ENCODE measurements at places on chromosomes 13 and 19. TPM values are rescaled to one million over a fixed set of nuclear protein-coding genes. Genes with fewer than 3 reads are reported as not detected.

Gene NOVA2
- 0.02 TPM for total RNA-seq

Gene ZNF296
- 4.1 TPM for total RNA-seq

Gene KLK3
- not detected for total RNA-seq

Gene PCID2
- 69.0 TPM for total RNA-seq

Gene ZNF66
- total RNA-seq: 12.1 TPM

Gene CPB2
- not detected for total RNA-seq

Gene RDH8
- total RNA-seq: not detected

Gene KIR3DL2
- 0.73 TPM for total RNA-seq

Gene SYCN
- total RNA-seq: not detected

Gene ZNF534
- not detected for total RNA-seq

Gene CATSPERD
- not detected for total RNA-seq

Gene KLF1
- 0.11 TPM for total RNA-seq

Gene METTL21C
- total RNA-seq: not detected

Gene ZNF577
- 7.5 TPM for total RNA-seq

Gene CDX2
- not detected for total RNA-seq

Gene SLITRK6
- total RNA-seq: not detected

Gene KANK3
- 2.2 TPM for total RNA-seq

Gene SOX1
- not detected for total RNA-seq

Gene SELENOV
- not detected for total RNA-seq

Gene USPL1
- total RNA-seq: 18.8 TPM

Gene FUT6
- total RNA-seq: not detected

Gene VAV1
- 108 TPM for total RNA-seq

Gene POSTN
- total RNA-seq: not detected

Gene DLL3
- total RNA-seq: 0.45 TPM

Gene POMP
- total RNA-seq: 98.4 TPM

Gene ZNF221
- total RNA-seq: 0.77 TPM

Gene KCTD4
- not detected for total RNA-seq

Gene GSK3A
- 49.4 TPM for total RNA-seq

Gene CYP2F1
- not detected for total RNA-seq

Gene PAN3
- total RNA-seq: 40.7 TPM

Gene NPHS1
- total RNA-seq: not detected
